ENCODE measurements at places on chromosomes 7 and 10.

DNA sequence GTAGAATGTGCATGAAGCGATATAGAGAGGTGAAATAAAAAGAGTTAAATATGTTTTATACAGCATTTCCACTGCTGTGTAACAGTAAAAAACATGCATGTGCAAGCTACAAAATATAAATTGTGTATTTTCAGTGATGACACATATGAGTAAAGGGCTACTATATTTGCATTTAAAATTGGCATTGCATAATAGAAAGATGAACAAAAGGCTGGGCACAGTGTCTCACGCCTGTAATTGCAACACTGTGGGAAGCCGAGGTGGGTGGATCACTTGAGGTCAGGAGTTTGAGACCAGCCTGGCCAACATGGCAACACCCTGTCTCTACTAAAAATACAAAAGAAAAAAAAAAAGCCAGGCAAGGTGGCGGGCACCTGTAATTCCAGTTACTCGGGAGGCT, 79.8 kb upstream of the CCDC71L start:
- DNase-seq = no peak

GRCh38 chr10:219731-220472, 84.6 kb downstream of the ZMYND11 start:
- no peak for DNase-seq

GRCh38 chr7:98879979-98880315, 1.6 kb downstream of the TRRAP start:
- DNase-seq = no peak

- DNase-seq = no peak
Measured at GRCh38 chr7:102214477-102215072, 72.1 kb upstream of the SH2B2 start.

DNA sequence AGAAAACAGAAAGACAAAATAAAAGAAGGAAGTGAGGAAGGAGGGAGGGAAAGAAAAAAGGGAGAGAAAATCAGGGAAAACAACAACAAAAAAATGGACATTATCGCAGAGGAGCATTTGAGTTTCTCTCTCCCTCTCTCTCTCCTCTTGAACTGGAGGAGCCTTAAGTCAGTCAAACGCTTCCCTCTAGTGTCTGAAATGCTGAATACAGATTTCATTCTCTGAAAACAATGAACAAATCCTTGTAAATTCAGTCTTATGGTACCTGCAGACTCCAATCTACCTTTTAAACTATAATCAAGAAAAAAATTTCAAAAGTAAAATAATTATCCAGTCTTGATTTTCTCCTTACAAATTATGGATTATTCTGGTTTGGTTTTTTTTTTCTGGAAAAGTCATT, 89.2 kb upstream of the PFKP start:
- no peak for DNase-seq

- DNase-seq = no peak
Measured at GRCh38 chr7:99301496-99301895, 24.2 kb upstream of the ARPC1A start.

DNA sequence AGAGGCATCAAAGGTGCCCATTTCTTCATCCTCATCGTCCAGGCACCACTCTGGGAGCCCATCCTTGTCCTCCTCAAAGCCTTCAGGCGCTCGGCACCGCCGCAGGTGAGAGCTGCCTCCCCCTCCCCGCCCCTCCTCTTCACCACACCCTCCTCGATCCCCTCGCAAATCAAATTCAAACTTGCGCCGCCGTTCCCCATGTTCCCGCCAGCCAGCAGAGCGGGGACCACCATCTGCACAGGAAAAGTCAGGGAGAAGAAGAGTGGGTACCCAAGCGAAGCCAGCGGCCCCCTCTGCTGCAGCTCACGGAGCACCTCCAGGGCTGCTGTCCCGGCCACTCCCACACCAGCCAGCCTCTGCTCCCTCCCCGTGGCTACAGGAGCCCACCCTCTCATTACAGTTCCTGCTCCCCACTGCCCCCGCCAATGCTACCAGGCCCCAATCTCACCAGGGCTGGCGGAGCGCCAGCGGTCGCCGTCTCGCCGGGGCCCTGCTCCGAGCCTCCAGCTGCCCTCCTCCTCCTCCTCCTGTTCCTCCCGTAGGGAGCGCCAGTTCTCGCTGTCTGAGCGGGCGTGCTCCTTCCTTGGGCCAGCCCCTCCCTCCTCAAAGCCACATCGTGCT, 7.7 kb downstream of the GIGYF1 start:
- no peak for DNase-seq

GRCh38 chr10:84739641-84740040, 411.3 kb downstream of the CCSER2 start:
- no peak for DNase-seq

- no peak for DNase-seq
Measured at GRCh38 chr10:27534161-27534700, 30.1 kb downstream of the RAB18 start.

Data from stimulated activated CD4-positive, alpha-beta T cell treated with anti-CD3 and anti-CD28 coated beads, Interleukin-12 subunit alpha, Interleukin-12 subunit beta, amount 100 ng/mL, for 4 hours (primary cell).